ENCODE measurements at places on chromosomes 5 and 9.

- no peak for DNase-seq
Measured at GRCh38 chr9:138073808-138074207, 196.2 kb downstream of the CACNA1B start.

GRCh38 chr9:68626526-68626925 is 78.5 kb upstream of the PIP5K1B start:
- DNase-seq = no peak

GRCh38 chr5:171137768-171138525 is 171.1 kb upstream of the TLX3 start:
- no peak for DNase-seq

DNA sequence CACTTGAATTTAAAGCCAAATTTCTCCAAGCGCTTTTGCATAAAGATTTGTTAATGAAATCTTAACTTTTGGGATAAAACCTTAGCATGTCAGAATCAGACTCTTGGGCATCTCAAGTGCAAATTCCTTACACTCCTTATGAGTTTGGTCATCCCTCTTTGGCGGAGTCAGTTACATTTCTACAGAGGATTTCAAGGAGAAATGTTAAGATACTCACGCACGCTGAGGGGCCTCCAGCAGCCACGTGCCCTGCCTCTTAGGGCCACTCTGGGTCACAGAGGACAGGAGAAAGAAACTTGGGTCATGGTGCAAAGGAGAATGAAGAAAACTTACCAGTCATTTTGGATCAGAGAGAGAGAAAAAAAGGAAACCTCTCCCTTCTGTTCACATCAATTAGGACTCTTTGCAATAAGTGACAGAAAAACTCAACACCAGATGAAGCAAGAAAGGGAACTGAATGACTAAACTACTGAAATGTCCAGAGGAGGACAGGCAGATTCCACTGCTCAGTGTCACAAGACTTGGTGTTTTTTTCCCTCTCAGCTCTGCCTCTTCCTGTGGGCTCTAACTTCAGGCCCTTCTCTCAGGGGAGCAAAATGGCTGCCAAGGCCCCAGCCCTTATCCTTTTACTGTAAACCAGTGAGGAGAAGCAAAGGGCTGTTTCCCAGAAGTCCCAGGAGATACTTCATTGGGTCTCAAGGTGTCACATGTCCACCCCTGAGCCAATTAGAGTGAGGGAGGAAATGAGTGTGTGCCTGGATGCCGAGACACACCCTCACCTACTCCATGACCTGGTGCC is 63.3 kb upstream of the NFIL3 start:
- DNase-seq = no peak

Measured in SJCRH30 (cell line).